ENCODE measurements at places on chromosomes 5 and 9.

DNA sequence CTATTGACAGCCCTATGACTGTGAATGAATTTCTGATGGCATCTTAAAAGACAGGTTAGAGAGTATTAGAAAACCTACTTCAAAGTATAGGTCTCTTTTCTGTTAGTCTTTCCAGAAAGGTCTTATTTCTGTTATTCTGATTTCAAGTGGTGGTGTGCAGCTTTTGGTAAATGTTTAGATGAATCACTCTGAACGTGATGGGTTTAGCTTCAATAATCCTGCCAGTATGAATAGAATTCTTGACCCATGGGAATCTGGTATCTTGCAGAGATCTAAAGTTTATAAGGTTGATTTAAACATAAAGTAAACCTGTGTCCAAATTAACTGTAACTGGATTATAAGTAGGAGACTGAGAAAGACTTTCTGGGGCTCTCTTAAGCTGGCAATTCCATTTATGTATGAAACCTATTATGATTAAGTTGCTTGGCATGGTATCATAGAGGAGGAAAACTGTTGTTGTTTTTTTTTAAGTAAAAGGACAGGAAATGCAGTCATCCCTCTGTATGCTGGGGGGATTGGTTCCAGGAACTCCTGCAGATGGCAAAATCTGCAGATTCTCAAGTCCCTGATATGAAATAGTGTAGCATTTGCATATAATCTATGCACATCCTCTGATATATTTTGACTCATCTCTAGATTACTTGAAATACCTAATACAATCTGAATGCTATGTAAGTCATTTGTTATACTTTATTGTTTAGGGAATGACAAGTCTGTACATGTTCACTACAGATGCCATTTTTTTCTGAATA is 77.0 kb upstream of the ADAMTS19 start:
- DNase-seq = no peak

- no peak for DNase-seq
These were observed 1746.6 kb upstream of the C9orf72 start for GRCh38 chr9:29319736-29320513.

GRCh38 chr5:139692679-139693308 is 44.6 kb downstream of the CXXC5 start:
- no peak for DNase-seq

DNA sequence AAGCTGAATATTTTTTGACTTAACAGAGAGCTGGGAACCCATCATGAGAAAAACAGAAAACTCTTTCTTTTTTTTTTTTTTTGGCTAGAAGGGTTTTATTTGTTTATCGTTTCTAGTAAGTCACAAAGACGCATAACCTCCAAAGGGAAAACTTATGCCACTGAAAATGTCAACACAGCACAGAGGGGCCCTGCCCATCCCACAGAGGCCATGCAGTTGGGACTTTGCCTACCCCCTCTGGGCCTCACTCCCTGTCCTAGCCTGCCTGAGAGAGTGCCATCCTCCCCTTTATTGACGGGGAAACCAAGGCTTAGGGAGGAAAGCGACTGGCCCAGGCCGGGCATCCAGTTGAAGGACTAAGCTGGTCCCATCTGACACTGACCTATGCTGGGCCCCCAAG is 74.7 kb downstream of the VAV2 start:
- DNase-seq = no peak

DNA sequence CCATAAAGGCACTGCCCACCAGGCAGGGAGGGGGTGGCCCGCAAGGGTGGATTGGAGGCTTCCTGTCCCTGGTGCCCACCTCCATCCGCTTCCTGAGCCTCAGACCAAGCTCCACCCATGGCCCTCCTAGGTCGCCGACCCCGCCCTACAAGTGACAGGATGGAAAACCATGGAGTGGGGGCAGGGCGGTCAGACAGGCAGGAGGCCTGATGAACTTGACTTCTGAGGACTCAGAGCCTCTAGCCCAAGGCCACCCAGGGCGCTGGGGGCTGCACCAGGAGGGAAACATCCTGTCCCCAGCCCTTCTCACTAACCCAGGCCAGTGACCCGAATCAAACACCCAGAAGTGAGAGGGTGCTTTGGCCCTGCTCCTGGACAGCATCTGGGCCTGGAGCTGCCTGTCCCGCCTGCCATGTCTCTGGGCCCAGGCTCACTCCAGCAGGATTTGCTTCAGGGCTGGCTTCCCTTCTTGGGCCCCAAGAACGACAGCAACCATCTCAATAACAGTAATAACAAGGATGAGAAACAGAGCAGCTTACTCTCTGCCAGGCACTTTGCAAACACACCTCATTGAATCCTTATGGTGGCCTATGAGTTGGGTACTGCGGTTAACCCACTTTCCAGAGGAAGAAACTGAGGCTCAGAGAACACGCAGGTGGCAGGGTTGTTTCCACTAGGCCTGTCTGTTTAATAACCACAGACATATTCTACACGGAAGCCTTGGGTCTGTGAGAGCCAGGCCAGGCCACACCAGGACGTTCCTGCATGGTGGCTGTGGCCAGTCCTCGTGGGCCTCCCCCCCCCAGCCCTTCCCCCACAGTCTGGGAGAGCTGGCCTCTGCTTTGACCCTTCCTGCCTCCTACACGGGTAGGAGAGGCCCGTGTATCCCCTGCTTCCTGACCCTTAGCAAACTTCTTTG is 4.4 kb upstream of the ST6GALNAC6 start:
- DNase-seq = peak; percentile 90

GRCh38 chr5:58507715-58508114 is 16.5 kb downstream of the GAPT start:
- no peak for DNase-seq

DNA sequence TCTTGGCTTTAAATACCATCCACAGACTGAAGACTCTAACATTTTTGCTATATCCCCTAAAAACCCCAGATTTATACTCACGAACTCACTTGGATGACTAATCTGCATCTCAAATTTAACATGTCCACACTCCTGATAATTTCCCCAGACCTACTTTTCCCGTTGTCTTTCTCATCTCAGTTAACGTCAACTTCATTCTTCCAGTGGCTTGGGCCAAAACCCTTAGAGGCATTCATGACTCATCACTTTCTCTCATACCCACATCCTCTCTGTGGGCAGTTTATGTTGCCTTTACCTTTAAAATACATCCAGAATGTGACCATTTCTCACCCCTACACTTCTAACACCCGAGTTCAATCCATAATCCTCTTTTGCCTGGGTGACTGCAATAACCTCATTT is 96.7 kb downstream of the EDIL3 start:
- DNase-seq = peak; percentile 30

Measured in hematopoietic multipotent progenitor cell treated with erythropoietin and hydrocortisone succinate and interleukin-3 and kit ligand, for 8 days (in vitro differentiated cells).